ENCODE measurements at places on chromosomes 12 and 14.

- DNase-seq, result no peak
Observed at GRCh38 chr12:6966351-6966750, 4.1 kb downstream of the PHB2 start.

GRCh38 chr14:22887260-22887989 is 4.4 kb downstream of the REM2 start:
- no peak for DNase-seq

DNA sequence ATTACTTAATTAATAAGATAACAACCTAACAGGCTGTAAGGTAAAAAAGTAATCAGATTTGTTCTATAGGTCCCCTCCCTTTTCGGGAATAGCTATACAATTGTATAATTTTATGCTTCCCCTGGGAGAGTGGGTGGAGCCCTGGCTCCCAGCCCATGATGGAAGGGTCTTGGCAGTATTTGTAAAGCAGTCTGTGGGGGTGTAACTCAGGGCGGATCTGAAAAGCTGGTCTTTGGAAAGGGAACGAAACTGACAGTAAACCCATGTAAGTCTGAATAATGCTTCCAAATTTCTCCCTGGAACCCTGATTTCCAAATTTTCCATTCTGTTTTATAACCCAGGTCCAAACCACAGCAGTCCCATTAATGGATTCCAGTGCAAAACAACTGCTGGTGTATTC is 110.4 kb downstream of the DAD1 start:
- no peak for DNase-seq

GRCh38 chr14:66403183-66403582 is 83.0 kb upstream of the CCDC196 start:
- DNase-seq, result no peak

- DNase-seq, result peak; percentile 31
Observed at GRCh38 chr12:112906712-112907414, at the start of gene OAS1. Gene OAS1, plus strand, starts transcription at chr12:112906962. Its CDS starts 78 bp downstream, at chr12:112907040.

- no peak for DNase-seq
Observed at GRCh38 chr12:121803861-121804416, at the start of gene SETD1B. Gene SETD1B, plus strand, starts transcription at chr12:121804009. Its CDS starts 729 bp downstream, at chr12:121804738.

- DNase-seq, result no peak
Observed at GRCh38 chr12:124820199-124820598, 43.5 kb downstream of the SCARB1 start.

DNA sequence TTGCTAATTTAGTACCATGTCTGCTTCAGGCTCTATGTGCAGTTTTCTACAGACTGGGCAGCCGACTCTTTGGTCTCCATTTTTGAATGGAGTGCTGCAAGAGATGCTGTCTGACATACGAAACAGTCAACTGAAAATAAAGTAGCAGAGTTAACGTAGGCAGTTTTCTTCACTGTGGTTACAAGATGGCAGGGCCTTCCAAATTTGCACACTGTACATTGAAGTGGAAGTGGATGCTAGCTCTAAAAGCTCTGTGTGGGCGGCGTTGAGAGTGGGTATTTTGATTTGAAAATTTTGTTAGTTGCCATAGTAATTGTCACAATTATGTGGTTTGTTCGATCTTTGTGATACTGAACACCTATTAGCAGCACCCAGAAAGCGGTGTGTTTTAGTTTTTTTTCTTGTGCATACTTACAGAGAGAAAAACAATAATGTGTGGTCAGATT is 154.9 kb upstream of the ATP2B1 start:
- DNase-seq, result peak; percentile 36

DNA sequence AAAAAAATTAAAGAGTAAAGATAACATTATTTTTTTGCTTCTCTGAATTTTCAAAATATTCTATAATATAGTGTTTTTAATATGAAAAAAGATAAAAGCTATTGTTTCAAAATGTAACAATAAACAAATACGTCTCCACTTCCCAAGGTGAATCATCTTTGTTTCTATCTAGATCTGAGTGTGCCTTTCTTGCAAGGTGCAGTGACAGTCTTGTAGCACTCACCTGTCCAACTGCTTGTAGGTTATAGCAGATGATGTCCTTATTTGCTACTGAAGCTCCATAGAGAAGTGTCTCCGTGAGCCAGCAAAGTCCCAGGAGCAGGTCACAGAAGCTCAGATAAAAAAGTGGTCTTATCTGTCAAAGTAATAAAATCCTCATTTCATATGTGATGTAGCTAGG is 21.4 kb downstream of the TMEM116 start:
- DNase-seq, result no peak
